ENCODE measurements at places on chromosomes 12 and 14. TPM values are rescaled to one million over a fixed set of nuclear protein-coding genes. Genes with fewer than 3 reads are reported as not detected.

- H3K27me3 ChIP-seq = no peaks in the 10 kb centered on the region
- no peaks in the 10 kb centered on the region for H3K4me1 ChIP-seq
- no peak overlapping the region for H3K4me3 ChIP-seq
Measured at GRCh38 chr14:102020058-102020971, 55.9 kb downstream of the DYNC1H1 start.

DNA sequence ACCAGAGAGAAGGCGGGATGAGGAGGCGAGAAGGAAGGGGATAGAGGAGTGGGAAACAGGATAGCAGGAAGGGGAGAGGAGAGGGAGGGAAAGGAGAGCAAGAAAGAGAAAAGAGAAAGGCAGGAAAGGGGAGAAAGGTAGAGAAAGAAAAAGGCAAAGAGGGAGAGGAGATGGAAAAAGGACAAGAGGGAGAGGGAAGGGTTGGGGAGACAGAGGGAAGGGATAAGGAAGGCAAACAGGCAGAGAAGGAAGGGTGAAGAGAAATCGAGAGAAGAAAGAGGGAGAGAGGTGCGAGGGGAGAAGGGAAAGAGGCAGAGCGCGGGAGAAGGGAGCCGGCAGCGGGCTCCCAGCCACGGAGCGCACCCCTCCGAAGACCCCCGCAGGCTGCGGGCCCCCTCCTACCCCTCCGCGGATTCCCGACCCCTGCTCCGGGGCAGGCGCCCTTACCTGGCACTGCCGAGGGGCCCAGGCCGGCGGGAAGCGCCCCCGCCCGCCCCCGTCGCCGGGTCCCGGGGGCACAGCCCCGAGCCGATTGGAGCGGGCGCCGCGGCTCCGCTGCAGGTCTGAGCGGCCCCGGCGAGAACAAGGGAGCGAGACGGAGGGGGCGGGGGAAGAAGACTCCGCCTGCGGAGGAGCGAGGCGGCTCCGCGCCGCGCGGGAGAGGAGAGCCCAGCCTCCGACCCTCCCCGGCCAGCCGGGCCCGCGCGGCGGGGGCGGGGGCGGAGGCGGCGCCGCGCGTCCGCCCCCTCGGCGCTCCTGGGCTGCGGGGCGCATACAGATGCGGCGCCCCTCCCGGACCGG is at the start of gene CDH24:
Gene CDH24 (minus strand): TSS at position 565 of the 801 bp plus-strand sequence. CDS start 1,787 bp downstream, outside the sequence.
- peaks cover 15% of the 10 kb centered on the region for H3K4me1 ChIP-seq
- peaks cover 26% of the 10 kb centered on the region for H3K36me3 ChIP-seq

DNA sequence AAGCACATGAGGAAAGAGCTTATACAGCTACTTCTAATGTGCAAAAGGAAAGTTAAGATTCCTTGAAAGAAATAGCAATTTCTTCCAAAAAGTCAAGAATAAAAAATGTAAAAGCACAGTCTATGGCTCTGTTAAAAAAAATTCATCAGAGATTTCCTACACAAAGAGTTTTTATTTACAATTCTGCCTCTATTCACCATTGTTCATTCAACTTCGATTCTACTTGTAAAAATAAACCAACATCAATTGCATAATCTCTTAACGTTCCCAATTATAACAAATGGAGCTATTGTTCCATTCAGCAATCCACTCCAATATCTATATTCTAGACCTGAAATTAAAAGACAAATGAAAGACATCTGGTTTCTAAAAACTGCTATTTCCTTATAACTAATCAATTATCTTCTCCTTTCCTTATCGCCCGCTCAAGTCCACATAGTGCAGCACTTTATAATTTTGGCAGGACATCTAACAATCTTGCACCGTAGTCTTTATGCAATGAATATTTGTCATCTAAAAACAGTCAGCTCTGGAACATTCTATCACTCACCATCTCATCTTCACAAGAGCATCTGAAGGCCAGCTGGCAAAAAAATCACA is 6.2 kb downstream of the EIF2S3B start:
- no peak overlapping the region for H3K27ac ChIP-seq
- no peak overlapping the region for H3K4me3 ChIP-seq
- DNase-seq = no peak
- no peaks in the 10 kb centered on the region for H3K36me3 ChIP-seq
- no peaks in the 10 kb centered on the region for H3K27me3 ChIP-seq
- no peaks in the 10 kb centered on the region for H3K4me1 ChIP-seq

GRCh38 chr14:100540141-100540925 is 46.9 kb downstream of the BEGAIN start:
- no peaks in the 10 kb centered on the region for H3K36me3 ChIP-seq
- no peak overlapping the region for H3K4me3 ChIP-seq
- no peaks in the 10 kb centered on the region for H3K27me3 ChIP-seq
- H3K27ac ChIP-seq = no peak overlapping the region
- no peak for DNase-seq
- peaks cover under 1% of the 10 kb centered on the region for H3K4me1 ChIP-seq

- no peak overlapping the region for H3K27ac ChIP-seq
- H3K4me1 ChIP-seq = no peaks in the 10 kb centered on the region
- no peaks in the 10 kb centered on the region for H3K27me3 ChIP-seq
- H3K4me3 ChIP-seq = no peak overlapping the region
- DNase-seq = no peak
Measured at GRCh38 chr12:50606675-50607375, 102.0 kb downstream of the DIP2B start.

- no peak overlapping the region for H3K4me3 ChIP-seq
- no peaks in the 10 kb centered on the region for H3K36me3 ChIP-seq
- no peaks in the 10 kb centered on the region for H3K27me3 ChIP-seq
- no peak for DNase-seq
- H3K4me1 ChIP-seq = peaks cover 20% of the 10 kb centered on the region
Measured at GRCh38 chr14:93100100-93100499, 15.6 kb downstream of the ITPK1 start.

GRCh38 chr12:53061404-53062010 is 11.6 kb downstream of the TNS2 start:
- no peak overlapping the region for H3K4me3 ChIP-seq
- no peaks in the 10 kb centered on the region for H3K27me3 ChIP-seq
- peaks cover 28% of the 10 kb centered on the region for H3K4me1 ChIP-seq

The SIVA1 gene
- 204 TPM for total RNA-seq

DNA sequence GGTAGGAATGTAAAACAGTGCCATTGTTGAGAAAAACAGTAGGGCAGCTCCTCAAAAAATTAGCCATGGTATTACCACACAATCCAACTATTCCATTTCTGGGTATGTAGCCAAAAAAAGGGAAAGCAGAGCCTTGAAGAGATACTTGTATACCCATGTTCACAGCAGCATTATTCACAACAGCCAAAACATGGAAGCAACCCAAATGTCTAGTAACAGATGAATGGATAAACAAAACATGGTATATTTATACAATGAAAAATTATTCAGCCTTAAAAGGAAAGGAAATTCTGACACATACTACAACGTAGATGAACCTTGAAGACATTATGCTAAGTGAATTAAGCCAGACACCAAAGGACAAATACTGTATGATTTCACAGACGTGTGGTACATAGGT is 67.6 kb upstream of the GNG2 start:
- peaks cover 5% of the 10 kb centered on the region for H3K4me1 ChIP-seq
- no peak overlapping the region for H3K4me3 ChIP-seq
- DNase-seq = no peak

DNA sequence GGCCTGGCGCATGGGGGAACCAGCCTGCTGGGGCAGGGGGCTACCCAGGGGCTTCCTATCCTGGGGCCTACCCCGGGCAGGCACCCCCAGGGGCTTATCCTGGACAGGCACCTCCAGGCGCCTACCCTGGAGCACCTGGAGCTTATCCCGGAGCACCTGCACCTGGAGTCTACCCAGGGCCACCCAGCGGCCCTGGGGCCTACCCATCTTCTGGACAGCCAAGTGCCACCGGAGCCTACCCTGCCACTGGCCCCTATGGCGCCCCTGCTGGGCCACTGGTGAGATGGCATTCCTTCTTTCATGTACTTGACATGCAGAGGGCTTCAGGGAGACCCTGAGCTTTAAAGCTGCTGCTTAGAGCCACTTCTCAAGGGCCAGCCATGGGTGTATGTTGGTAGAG is 9.0 kb downstream of the LGALS3 start:
- peak overlapping the region; percentile 68 for H3K27ac ChIP-seq
- H3K36me3 ChIP-seq = no peaks in the 10 kb centered on the region
- H3K4me1 ChIP-seq = peaks cover 17% of the 10 kb centered on the region
- no peaks in the 10 kb centered on the region for H3K27me3 ChIP-seq
- no peak for DNase-seq
- no peak overlapping the region for H3K4me3 ChIP-seq

GRCh38 chr14:68682166-68683103 is 110.4 kb downstream of the ZFP36L1 start:
- peak overlapping the region; percentile 77 for H3K27ac ChIP-seq
- H3K4me3 ChIP-seq = no peak overlapping the region
- peaks cover 12% of the 10 kb centered on the region for H3K4me1 ChIP-seq
- H3K36me3 ChIP-seq = no peaks in the 10 kb centered on the region
- DNase-seq = peak; percentile 38
- H3K27me3 ChIP-seq = no peaks in the 10 kb centered on the region

DNA sequence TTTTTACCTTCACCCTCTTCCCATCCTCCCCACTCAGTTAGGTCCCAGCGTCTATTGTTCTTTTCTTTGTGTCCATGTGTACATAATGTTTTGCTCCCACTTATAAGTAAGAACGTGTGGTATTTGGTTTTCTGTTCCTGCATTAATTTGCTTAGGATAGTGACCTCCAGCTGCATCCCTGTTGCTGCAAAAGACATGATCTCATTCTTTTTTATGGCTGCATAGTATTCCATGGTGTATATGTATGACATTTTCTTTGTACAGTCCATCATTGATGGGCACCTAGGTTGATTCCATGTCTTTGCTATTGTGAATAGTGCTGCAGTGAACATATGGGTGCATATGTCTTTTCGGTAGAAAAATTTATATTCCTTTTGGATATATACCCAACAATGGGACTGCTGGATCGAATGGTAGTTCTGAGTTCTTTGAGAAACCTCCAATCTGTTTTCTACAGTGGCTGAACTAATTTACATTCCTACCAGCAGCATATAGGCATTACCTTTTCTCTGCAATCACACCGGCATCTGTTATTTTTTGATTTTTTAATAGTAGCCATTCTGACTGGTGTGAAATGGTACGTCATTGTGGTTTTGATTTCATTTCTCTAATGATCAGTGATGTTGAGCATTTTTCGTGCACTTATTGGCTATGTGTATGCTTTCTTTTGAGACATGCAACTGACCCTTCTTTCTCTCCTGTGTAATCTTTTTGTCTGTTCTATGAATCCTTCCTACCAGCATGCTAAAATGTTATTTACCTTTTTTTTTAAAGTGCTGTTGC is 279.7 kb upstream of the AMIGO2 start:
- no peak overlapping the region for H3K27ac ChIP-seq
- no peaks in the 10 kb centered on the region for H3K27me3 ChIP-seq
- no peaks in the 10 kb centered on the region for H3K36me3 ChIP-seq
- no peak for DNase-seq
- H3K4me3 ChIP-seq = no peak overlapping the region

- H3K27me3 ChIP-seq = no peaks in the 10 kb centered on the region
- no peak for DNase-seq
- no peak overlapping the region for H3K4me3 ChIP-seq
- no peaks in the 10 kb centered on the region for H3K36me3 ChIP-seq
- H3K4me1 ChIP-seq = no peaks in the 10 kb centered on the region
Measured at GRCh38 chr12:31861360-31861759, 97.9 kb upstream of the RESF1 start.

- H3K36me3 ChIP-seq = peaks cover 41% of the 10 kb centered on the region
- peaks cover 4% of the 10 kb centered on the region for H3K4me1 ChIP-seq
- no peak overlapping the region for H3K4me3 ChIP-seq
- no peaks in the 10 kb centered on the region for H3K27me3 ChIP-seq
- no peak for DNase-seq
- H3K27ac ChIP-seq = peak overlapping the region; percentile 94
Measured at GRCh38 chr12:56162468-56163290, 4.5 kb downstream of the MYL6 start.

GRCh38 chr12:106133136-106134087 is 5.3 kb downstream of the NUAK1 start:
- no peak overlapping the region for H3K27ac ChIP-seq
- H3K36me3 ChIP-seq = no peaks in the 10 kb centered on the region
- H3K4me3 ChIP-seq = no peak overlapping the region

DNA sequence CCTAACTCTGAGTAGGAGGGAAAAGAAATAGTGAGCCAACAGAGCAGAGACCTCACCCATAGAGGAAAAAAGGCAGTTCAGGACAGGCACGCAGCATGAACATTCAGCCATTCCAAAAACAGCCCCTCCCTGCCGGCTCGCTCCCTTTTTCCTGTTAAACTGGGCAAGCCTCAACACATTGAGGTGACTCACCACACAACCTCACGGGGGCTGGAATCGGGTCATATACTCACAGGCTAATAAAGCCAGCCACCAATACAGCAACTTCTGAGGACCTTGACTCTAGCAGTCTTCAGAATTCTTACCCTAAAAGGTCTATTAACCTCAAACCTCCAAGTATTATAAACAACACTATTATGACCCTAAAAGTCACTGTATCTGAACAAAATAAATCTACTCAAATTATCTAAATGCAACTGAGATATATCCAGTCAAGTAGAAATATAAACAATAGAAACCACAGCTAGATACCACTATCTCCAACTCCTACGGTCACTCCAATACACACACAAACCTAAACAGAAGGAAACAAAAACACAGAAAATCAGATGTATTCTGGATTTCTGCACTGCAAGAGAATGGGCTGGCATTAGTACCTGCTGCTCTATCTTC is 6.3 kb downstream of the YBX3 start:
- peaks cover 12% of the 10 kb centered on the region for H3K4me1 ChIP-seq
- DNase-seq = peak; percentile 70
- no peak overlapping the region for H3K4me3 ChIP-seq
- H3K27ac ChIP-seq = peak overlapping the region; percentile 96
- H3K27me3 ChIP-seq = no peaks in the 10 kb centered on the region

The OTX2 gene
- total RNA-seq = not detected

GRCh38 chr12:25189656-25190055 is 5.3 kb downstream of the DNAI7 start:
- no peaks in the 10 kb centered on the region for H3K36me3 ChIP-seq
- no peak overlapping the region for H3K27ac ChIP-seq
- DNase-seq = no peak
- no peaks in the 10 kb centered on the region for H3K27me3 ChIP-seq

The TUBA1B gene
- total RNA-seq = 345 TPM

GRCh38 chr12:72748971-72749370 is 476.8 kb downstream of the TRHDE start:
- H3K4me1 ChIP-seq = no peaks in the 10 kb centered on the region
- no peak overlapping the region for H3K4me3 ChIP-seq
- no peak for DNase-seq
- H3K27ac ChIP-seq = no peak overlapping the region
